ENCODE measurements at places on chromosomes 4 and X. TPM values are rescaled to one million over a fixed set of nuclear protein-coding genes. Genes with fewer than 3 reads are reported as not detected.

DSPP gene
- not detected for total RNA-seq

ADGRG4 gene
- total RNA-seq: not detected

LARP7 gene
- 19.5 TPM for total RNA-seq

MAGEA1 gene
- not detected for total RNA-seq

MRPS18C gene
- total RNA-seq: 14.9 TPM
